ENCODE measurements at places on chromosomes 2 and 18. TPM values are rescaled to one million over a fixed set of nuclear protein-coding genes. Genes with fewer than 3 reads are reported as not detected.
A peak's percentile ranks its signal among the peaks of the same experiment; 100 is the strongest.

DNA sequence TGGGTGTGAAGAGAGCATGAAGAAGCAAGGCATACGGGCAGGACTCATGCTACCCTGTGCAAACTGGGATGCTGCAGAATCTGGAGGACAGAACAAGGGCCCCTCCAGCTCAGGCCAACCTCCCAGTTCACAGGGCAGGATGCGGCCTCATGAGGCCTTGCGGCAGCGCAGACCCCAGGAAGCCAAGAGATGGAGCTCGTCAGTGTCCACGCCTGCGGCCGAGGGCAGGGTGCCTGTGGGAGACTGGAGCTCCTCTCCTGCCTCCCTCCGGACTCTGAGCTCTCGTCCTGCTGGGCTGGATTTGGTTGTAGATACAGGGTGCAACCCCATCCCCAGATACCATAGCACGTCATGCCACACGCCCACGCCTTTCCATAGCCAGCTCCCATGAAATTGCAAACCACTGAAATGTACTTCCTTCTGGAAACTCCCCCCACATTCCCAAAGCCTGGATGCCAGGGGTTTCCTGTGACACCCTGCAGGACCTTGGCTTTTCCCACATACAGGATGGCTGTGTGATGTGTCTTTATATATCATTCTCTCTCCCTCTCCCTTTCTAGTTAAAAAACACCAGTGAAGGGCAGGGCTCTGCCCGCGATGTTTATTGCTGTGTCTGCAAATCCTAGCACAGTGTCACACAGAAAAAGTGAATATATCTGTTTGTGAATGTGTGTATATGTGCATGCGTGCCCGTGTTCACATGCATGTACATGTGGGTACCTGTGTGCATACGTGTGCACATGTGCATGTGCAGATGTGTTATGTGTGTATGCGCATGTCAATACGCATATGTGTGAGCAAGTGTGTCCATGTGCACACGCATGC is 12.3 kb upstream of the SNTG2 start:
- no peaks in the 10 kb centered on the region for H3K27me3 ChIP-seq
- no peaks in the 10 kb centered on the region for H3K36me3 ChIP-seq
- DNase-seq = no peak
- H3K4me3 ChIP-seq = no peak overlapping the region

GRCh38 chr18:24841536-24841935 is 381.1 kb downstream of the HRH4 start:
- H3K27ac ChIP-seq = no peak overlapping the region
- H3K36me3 ChIP-seq = no peaks in the 10 kb centered on the region
- DNase-seq = no peak
- no peaks in the 10 kb centered on the region for H3K4me1 ChIP-seq

DNA sequence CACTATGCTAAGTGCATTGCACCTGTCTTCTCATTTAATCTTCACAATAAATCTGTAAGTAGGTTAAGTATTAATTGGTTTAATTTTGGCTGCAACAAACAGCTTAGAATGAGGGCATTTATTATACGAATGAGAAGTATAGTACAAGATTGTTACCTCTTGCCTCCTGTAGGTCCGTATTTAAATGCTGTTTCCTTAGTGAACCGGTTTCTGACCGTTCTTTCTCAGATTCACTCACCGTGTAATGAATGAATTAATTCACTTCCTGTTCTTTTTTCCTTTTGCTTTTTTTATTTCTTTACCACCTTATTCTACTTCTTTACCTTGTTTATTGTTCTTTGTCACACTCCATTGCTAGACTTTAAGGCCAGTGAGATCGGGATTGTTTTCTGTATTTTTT is 153.8 kb upstream of the RASGRP3 start:
- DNase-seq = no peak
- no peaks in the 10 kb centered on the region for H3K36me3 ChIP-seq
- no peak overlapping the region for H3K4me3 ChIP-seq
- H3K27me3 ChIP-seq = no peaks in the 10 kb centered on the region
- H3K4me1 ChIP-seq = peaks cover 12% of the 10 kb centered on the region
- peak overlapping the region; percentile 43 for H3K27ac ChIP-seq

Gene PPIL3
- total RNA-seq = 35.4 TPM

DNA sequence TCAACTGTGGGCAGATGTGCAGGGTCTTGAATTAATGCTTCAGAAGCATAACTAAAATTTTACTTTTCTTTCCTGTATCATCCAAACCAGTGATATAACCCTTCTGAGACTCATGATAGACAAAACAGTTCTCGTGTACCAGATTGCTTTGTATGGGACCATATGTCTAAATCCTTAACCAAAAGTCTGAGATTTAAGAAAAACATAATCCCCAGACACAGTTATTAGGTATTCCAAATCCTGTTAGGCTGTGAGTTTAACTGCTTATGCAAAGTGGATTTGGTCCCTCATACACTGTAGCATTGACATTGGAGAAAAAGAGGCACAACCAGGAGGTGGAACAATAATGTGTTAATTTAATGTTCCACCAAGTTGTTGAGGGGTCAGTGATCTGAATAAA is 235.0 kb downstream of the PMAIP1 start:
- no peak overlapping the region for H3K4me3 ChIP-seq
- no peaks in the 10 kb centered on the region for H3K4me1 ChIP-seq
- no peak overlapping the region for H3K27ac ChIP-seq
- no peaks in the 10 kb centered on the region for H3K27me3 ChIP-seq
- DNase-seq = no peak
- no peaks in the 10 kb centered on the region for H3K36me3 ChIP-seq

- DNase-seq = peak; percentile 24
- H3K27ac ChIP-seq = no peak overlapping the region
- peaks cover 23% of the 10 kb centered on the region for H3K27me3 ChIP-seq
- H3K4me3 ChIP-seq = no peak overlapping the region
Observed at GRCh38 chr2:102615620-102616436, 3.5 kb upstream of the SLC9A2 start.

Gene GNLY
- 4.2 TPM for total RNA-seq

- no peaks in the 10 kb centered on the region for H3K36me3 ChIP-seq
- H3K27ac ChIP-seq = no peak overlapping the region
- H3K27me3 ChIP-seq = no peaks in the 10 kb centered on the region
- no peak for DNase-seq
- H3K4me3 ChIP-seq = no peak overlapping the region
Observed at GRCh38 chr18:46755315-46756024, 1.4 kb downstream of the ST8SIA5 start.

Gene MROH2A
- total RNA-seq = not detected

Gene ARL6IP6
- total RNA-seq = 17.5 TPM

DNA sequence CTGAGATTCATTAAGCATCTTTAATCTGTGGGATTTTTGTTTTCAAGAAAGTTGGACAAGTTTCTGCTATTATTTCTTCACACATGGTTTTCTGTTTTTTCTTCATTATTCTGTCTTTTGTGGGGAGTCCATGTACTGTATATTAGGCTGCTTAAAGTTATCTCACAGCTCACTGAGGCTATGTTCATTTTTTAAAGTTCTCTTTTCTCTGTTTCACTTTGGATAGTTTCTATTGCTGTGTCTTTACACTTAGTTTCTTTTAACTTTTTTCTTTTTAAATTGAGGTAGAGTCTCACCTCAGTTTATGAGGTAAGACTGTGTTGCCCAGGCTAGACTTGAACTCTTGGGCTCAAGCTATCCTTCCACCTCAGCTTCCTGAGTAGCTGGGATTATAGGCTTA is 8.6 kb downstream of the OSBPL6 start:
- no peak overlapping the region for H3K27ac ChIP-seq
- no peak overlapping the region for H3K4me3 ChIP-seq
- H3K36me3 ChIP-seq = no peaks in the 10 kb centered on the region

Gene ANKAR
- 35.2 TPM for total RNA-seq

DNA sequence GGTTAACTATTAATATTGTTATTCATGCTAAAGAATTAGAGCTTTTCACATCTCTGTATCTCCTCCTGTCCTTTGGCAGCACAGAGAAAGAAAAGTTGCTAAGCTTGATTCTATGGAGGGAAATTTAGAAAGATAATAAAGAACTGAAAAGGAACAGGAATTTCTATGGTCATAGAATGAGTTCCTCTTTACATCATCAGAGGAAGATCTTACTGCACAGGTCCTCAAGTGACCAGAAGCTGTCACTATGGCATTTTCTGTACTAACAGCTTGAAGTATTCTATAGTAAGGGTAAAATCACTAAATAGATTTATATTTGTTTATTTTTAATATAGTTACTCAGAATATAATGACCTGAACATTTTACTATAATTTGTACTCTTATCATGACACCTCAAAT is 6.0 kb upstream of the PRKD3 start:
- H3K36me3 ChIP-seq = no peaks in the 10 kb centered on the region
- no peak overlapping the region for H3K27ac ChIP-seq
- no peak for DNase-seq

DNA sequence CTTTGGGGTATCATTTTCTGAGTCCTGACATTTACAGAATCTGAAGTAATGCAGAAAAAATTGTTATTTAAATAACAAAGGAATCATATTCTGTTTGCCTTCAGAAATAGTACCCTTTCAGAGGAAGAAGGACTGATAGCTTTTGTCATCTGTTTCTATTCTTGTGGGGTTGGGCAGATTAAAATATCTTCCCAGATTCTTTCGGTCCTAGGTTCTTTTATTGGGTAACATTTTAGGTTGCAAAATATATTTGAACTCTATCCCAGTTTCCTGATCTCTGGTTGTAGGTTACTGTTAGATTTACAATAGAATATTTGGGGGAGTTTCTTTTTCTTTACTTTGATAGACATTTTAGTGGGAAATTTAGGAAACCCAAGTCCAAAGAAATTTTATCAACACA is 550.5 kb downstream of the SPAG16 start:
- no peak for DNase-seq
- H3K27ac ChIP-seq = no peak overlapping the region
- H3K27me3 ChIP-seq = no peaks in the 10 kb centered on the region
- H3K4me1 ChIP-seq = no peaks in the 10 kb centered on the region

- H3K27ac ChIP-seq = no peak overlapping the region
- H3K4me3 ChIP-seq = no peak overlapping the region
- H3K27me3 ChIP-seq = no peaks in the 10 kb centered on the region
- H3K36me3 ChIP-seq = no peaks in the 10 kb centered on the region
- no peak for DNase-seq
- peaks cover 34% of the 10 kb centered on the region for H3K4me1 ChIP-seq
Observed at GRCh38 chr2:112035786-112036185, 19.3 kb upstream of the TMEM87B start.

DNA sequence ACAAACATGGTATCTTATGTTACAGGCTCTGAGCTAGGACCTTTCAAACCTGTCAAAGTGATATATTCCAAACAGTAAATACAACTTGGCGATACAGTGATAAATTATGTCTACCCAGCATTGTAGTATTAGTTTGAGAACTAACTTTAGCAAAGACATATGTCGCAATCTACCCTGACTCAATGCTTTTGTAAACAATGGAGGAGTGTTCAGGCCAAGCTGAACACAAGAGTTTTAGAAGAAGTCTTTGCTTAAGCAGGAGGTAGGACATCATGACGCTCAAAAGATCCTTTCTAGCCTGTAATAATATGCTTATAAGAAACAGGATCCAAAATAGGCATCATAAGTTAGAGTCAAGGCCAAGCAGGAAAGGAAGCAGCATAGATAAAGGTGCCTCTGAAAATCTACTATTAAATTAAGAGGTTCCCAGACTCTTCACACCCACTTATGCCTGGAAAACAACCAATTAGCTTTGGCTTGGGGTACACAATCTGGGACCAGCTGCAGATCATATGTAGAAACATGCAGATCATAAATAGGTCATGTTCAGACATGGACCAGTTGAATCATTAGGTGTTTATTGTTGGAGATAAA is 132.5 kb downstream of the CSRNP3 start:
- no peak overlapping the region for H3K27ac ChIP-seq
- no peaks in the 10 kb centered on the region for H3K4me1 ChIP-seq
- H3K36me3 ChIP-seq = no peaks in the 10 kb centered on the region
- no peak overlapping the region for H3K4me3 ChIP-seq
- DNase-seq = no peak
- no peaks in the 10 kb centered on the region for H3K27me3 ChIP-seq

DNA sequence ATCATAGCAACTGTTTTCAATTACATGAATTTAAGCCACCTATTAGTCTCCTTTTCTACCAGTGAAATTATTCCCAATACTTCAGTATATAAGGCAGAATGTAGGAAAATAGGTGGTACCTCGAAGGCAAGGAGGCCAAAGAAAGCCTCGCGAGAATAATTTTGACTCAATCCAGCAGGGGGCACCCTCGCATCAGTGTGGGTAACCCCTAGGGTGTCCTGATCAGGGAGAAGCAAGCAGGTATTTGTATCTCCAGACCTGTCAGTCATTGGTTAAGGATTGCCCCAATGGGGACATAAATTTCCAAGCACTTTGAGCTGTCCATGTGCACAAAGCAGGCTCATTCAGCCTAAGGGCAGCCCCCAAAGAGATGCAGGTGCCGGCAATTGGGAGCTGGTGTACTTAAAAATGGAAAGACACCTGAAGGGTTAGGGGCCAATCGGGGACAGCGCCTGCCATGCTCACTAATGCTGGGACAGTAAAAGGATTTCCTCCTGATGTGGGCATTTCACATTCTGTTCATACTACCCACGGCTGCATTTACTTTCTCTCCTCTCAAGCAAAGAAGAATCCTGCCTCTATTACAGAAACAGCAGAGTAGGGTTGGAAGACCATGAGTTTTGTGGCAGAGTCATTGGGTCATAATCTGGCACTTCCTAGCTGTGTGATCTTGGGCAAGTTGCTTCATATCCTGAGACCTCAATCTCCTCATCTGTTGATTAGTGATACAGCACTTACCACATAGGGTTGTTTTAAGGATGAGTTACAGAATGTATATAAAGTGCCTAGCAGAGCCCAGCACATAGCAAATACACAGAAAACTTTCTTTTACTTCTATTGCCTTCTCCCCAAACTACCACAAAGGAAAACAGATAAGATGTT is 136.1 kb downstream of the ICOS start:
- no peak overlapping the region for H3K27ac ChIP-seq
- DNase-seq = no peak
- H3K4me3 ChIP-seq = no peak overlapping the region
- no peaks in the 10 kb centered on the region for H3K36me3 ChIP-seq
- H3K27me3 ChIP-seq = no peaks in the 10 kb centered on the region

- H3K27ac ChIP-seq = no peak overlapping the region
- no peak for DNase-seq
- H3K36me3 ChIP-seq = no peaks in the 10 kb centered on the region
- H3K27me3 ChIP-seq = no peaks in the 10 kb centered on the region
- H3K4me3 ChIP-seq = no peak overlapping the region
Observed at GRCh38 chr2:21198637-21199036, 74.9 kb downstream of the TDRD15 start.

Gene ATOH8
- 133 TPM for total RNA-seq

- peaks cover 21% of the 10 kb centered on the region for H3K36me3 ChIP-seq
- H3K4me3 ChIP-seq = no peak overlapping the region
- H3K27me3 ChIP-seq = no peaks in the 10 kb centered on the region
- DNase-seq = peak; percentile 70
- H3K4me1 ChIP-seq = no peaks in the 10 kb centered on the region
Observed at GRCh38 chr18:32048507-32049091, 30.0 kb downstream of the RNF125 start.

Gene CHRND
- total RNA-seq = not detected
